Cardiac ventricle fibroblast (primary cell): ENCODE measurements at places on chromosomes 3 and 15. TPM values are rescaled to one million over a fixed set of nuclear protein-coding genes. Genes with fewer than 3 reads are reported as not detected.

The SERPINI2 gene
- not detected in 2 replicates for total RNA-seq

The SLC2A2 gene
- total RNA-seq = not detected in 2 replicates

The OIP5 gene
- 0.88 and 0.94 TPM in 2 replicates for total RNA-seq

The EOMES gene
- total RNA-seq = not detected in 2 replicates

The TMEM40 gene
- not detected in 2 replicates for total RNA-seq

The SLC7A14 gene
- total RNA-seq = 0.06 and 0.20 TPM in 2 replicates

The NOX5 gene
- 0.10 and 0.87 TPM in 2 replicates for total RNA-seq

The TMEM158 gene
- 17.2 and 18.3 TPM in 2 replicates for total RNA-seq

The DNAH1 gene
- 1.9 and 8.8 TPM in 2 replicates for total RNA-seq

The ZCWPW2 gene
- 0.68 and 0.94 TPM in 2 replicates for total RNA-seq

The INTS14 gene
- 23.3 and 26.0 TPM in 2 replicates for total RNA-seq

The IL20RB gene
- 0.44 and 0.64 TPM in 2 replicates for total RNA-seq

The NPAP1 gene
- not detected in 2 replicates for total RNA-seq

The C2CD4A gene
- total RNA-seq = 0.05 and 0.06 TPM in 2 replicates

The TRIM42 gene
- not detected in 2 replicates for total RNA-seq

The DUOXA1 gene
- total RNA-seq = not detected in 2 replicates

The PLSCR5 gene
- not detected in 2 replicates for total RNA-seq

The CCDC54 gene
- not detected in 2 replicates for total RNA-seq

The SPTBN5 gene
- total RNA-seq = under 0.01 and 0.10 TPM in 2 replicates

The XPC gene
- 38.2 and 43.6 TPM in 2 replicates for total RNA-seq

The BFSP2 gene
- not detected in 2 replicates for total RNA-seq

The GP9 gene
- total RNA-seq = not detected in 2 replicates

The RSL24D1 gene
- total RNA-seq = 55.7 and 69.1 TPM in 2 replicates
